ENCODE measurements at places on chromosomes 7 and 10.

GRCh38 chr10:132699411-132700155 is 86.4 kb downstream of the NKX6-2 start:
- no peaks in the 10 kb centered on the region for H3K4me1 ChIP-seq
- DNase-seq, result no peak
- peaks cover 5% of the 10 kb centered on the region for H3K36me3 ChIP-seq
- no peak overlapping the region for H3K4me3 ChIP-seq

GRCh38 chr7:51219261-51219988 is 97.2 kb downstream of the COBL start:
- no peak overlapping the region for H3K4me3 ChIP-seq
- H3K36me3 ChIP-seq, result peaks cover 3% of the 10 kb centered on the region
- H3K27me3 ChIP-seq, result no peaks in the 10 kb centered on the region

- H3K4me1 ChIP-seq, result no peaks in the 10 kb centered on the region
- H3K4me3 ChIP-seq, result no peak overlapping the region
- no peak for DNase-seq
- H3K27ac ChIP-seq, result no peak overlapping the region
- H3K36me3 ChIP-seq, result no peaks in the 10 kb centered on the region
- H3K27me3 ChIP-seq, result no peaks in the 10 kb centered on the region
Observed at GRCh38 chr7:91041901-91042484, 222.2 kb upstream of the FZD1 start.

DNA sequence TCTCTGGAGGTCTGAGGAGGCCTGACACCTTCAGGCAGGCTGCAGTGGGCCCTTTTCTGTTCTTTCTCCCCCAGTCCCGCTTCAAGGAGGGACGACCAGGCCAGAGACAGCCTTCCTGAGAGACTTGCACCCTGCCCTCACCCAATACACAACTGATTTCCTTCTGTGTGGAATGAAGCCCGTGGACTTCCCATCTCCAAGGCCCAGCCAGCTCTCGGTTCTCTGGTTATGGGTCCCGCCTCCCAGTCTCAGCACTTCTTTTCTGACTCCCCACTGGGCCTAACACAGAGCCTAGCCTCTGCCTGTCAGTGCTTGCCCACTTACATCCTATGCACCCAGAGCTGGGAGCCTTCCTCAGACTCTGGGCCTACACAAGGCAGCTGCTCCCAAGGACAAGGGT is 24.1 kb upstream of the ADCYAP1R1 start:
- peaks cover 2% of the 10 kb centered on the region for H3K27me3 ChIP-seq
- no peaks in the 10 kb centered on the region for H3K4me1 ChIP-seq
- H3K4me3 ChIP-seq, result no peak overlapping the region
- no peak overlapping the region for H3K27ac ChIP-seq
- H3K36me3 ChIP-seq, result no peaks in the 10 kb centered on the region
- no peak for DNase-seq

DNA sequence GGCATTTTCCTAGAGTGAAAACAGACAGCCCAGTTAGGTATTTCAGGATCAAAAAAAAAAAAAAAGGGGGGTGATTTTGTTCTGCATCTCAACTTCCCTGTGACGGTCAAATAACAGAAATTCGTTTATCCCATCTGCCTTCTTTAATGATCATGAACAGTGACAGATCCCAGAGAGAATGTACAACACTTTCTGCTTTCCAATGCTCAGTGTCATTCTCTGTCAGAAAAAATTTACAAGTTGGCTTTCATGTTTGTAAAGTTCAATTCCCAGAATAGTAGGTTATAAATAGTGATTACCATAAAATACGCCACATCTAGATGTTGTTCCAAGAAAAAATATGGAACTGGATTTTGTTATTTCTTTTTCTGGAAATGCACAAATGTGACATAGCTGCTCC is 1013.2 kb upstream of the PHF14 start:
- H3K36me3 ChIP-seq, result no peaks in the 10 kb centered on the region
- no peaks in the 10 kb centered on the region for H3K4me1 ChIP-seq
- no peaks in the 10 kb centered on the region for H3K27me3 ChIP-seq
- no peak for DNase-seq
- H3K27ac ChIP-seq, result no peak overlapping the region
- H3K4me3 ChIP-seq, result no peak overlapping the region

DNA sequence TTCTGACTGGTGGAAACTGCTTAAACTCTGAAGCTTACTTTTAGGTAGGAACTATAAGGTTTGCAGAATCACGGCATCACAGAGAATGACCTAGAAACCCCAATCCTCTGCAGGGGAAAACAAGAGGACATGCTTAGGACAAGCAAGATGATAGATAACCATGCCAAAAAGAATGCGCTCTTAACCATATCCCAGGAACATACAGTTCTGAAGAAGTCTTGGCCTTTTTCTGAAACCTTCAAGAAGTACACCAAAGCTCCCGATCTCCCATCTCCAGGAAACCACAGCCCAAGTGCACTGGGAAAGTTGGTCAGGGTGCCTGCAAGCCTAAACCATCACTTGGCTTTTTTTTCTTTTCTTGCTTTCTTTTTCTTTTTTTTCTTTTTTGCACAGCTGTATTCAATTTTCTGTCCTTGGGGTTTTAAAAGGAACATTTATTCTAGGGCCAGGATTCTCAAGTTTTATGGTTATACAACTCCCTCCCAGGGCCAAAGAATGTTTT is 12.2 kb upstream of the SVIL start:
- H3K4me3 ChIP-seq, result no peak overlapping the region
- H3K27ac ChIP-seq, result no peak overlapping the region
- H3K27me3 ChIP-seq, result no peaks in the 10 kb centered on the region
- peaks cover 38% of the 10 kb centered on the region for H3K4me1 ChIP-seq

GRCh38 chr10:7255517-7255916 is 155.3 kb downstream of the SFMBT2 start:
- H3K4me3 ChIP-seq, result no peak overlapping the region
- H3K27me3 ChIP-seq, result no peaks in the 10 kb centered on the region
- H3K36me3 ChIP-seq, result no peaks in the 10 kb centered on the region

DNA sequence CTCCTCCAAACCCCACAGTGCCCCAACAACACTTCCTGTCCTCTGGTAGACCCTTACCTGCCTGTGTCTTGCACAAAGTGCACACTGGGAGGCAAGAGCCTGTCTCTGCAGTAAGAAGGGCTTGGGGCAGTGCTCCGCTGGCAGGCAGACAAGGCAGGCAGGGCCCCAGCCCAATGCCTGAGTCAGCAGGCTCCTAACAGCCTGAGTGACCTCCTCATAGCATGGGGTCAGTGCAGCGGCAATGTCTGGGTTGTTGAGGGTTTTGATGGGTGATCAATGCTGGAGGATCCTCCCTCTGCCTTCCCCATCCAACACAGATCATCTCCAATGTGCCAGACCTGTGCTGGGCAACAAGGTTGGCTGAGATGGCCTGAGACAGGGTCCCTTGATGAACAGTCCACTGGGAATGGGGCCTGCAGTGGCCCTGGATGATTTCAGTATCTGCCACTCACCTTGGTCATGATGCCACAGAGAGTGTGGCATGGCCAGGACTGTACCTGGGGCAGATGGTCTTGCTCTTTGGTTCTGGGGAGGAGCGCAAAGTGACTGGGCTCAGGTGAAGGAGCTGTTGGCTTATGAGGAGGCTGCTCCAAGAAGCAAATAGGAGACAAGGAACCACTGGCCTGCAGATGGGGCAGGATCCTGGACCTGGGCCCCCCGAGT is 55.6 kb upstream of the CAMK2B start:
- no peaks in the 10 kb centered on the region for H3K27me3 ChIP-seq
- DNase-seq, result no peak
- no peak overlapping the region for H3K4me3 ChIP-seq
- no peak overlapping the region for H3K27ac ChIP-seq
- H3K4me1 ChIP-seq, result peaks cover 22% of the 10 kb centered on the region

DNA sequence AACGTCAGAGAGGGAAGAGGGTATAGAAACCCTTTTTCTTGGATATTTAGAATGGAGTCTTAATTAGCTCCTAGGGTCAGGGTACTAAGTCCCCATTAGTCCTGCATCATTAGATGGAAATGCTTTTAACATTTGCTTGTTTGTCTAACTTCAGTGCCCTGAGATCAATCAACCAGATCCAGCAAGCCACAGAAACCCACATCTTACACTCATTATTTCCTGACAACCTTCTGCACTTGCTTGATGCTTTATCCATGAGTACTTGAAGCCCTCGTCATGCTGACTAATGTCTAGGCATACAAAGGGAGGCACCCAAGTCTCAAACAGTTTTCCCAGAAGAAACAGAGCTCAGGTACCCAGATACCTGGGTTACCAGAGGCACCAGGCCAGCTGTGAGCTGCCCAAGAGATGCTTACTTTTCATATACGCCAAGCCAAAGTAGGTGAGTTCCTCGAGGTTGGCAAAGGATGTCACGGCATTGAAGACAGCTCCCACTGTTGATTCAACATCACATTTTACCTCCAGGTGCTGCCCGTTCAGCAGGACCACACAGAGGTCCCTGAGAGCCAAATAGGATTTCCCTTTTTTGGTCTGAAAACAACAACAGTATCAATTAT is 42.7 kb downstream of the FRMPD2 start:
- no peaks in the 10 kb centered on the region for H3K4me1 ChIP-seq
- DNase-seq, result no peak
- H3K27me3 ChIP-seq, result no peaks in the 10 kb centered on the region

DNA sequence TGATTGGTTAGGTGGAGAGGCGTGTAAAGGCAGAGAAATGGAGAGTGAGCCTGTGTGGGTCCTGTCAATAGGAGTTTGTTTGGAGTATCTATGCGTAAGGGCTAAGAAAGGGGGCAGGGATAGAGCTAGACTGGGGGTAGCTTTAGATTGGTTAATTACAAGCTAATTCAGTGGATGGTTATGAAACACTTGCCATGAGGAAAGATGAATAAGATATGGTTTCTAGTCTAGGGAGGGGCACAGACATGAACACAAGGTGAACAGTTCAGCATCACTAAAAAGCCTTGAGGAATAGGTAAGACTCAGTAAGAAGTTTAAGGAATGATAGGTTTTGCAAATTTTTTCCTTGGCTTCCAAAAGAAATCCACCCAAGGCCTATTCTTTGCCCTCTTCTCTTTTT is 50.6 kb downstream of the PLPP4 start:
- DNase-seq, result no peak
- no peaks in the 10 kb centered on the region for H3K4me1 ChIP-seq
- no peaks in the 10 kb centered on the region for H3K27me3 ChIP-seq
- H3K4me3 ChIP-seq, result no peak overlapping the region
- no peaks in the 10 kb centered on the region for H3K36me3 ChIP-seq
- H3K27ac ChIP-seq, result no peak overlapping the region

GRCh38 chr7:32472015-32472414 is 18.2 kb downstream of the LSM5 start:
- H3K27me3 ChIP-seq, result no peaks in the 10 kb centered on the region
- no peak overlapping the region for H3K4me3 ChIP-seq
- no peak overlapping the region for H3K27ac ChIP-seq
- H3K36me3 ChIP-seq, result no peaks in the 10 kb centered on the region

DNA sequence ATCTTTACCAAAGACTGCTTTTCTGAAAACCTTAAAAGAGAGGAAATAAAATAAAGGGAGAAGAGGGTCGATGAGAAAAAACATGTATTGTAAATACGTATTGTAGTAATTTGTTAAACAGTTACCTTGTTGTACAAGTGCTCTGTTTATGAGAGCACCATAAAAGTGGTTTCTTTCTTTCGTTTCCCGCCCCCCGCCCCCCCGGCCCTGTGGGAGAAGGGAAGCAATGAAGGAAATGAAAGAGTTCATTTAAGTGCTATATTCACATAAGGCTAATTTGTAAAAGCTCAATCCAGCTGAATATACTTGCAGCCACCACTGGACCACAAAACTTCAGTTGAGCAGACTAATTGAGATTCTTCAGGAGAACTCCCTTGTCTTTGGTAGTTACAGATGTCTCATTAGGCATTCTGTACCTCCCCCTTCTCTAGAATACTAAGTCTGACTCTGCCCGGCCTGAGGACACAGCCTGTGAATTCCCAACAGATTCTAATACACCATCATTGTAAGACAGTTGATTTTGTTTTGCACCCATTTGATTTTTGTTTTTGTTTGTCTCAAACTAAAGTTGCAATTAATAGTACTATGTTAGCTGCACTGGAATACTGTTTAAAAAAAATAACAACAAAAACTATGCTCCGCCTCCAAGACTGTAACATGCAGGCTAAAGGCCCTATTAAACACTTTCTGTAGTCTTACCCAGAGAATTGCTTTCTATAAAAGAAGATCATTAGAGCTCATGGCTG is 124.9 kb downstream of the ARHGAP12 start:
- H3K4me1 ChIP-seq, result no peaks in the 10 kb centered on the region
- no peaks in the 10 kb centered on the region for H3K27me3 ChIP-seq
- H3K4me3 ChIP-seq, result no peak overlapping the region
- no peak overlapping the region for H3K27ac ChIP-seq
- no peak for DNase-seq
- H3K36me3 ChIP-seq, result peaks cover 24% of the 10 kb centered on the region

GRCh38 chr10:121558238-121558637 is 40.0 kb downstream of the FGFR2 start:
- H3K4me3 ChIP-seq, result no peak overlapping the region
- no peaks in the 10 kb centered on the region for H3K36me3 ChIP-seq
- peaks cover 24% of the 10 kb centered on the region for H3K4me1 ChIP-seq
- H3K27ac ChIP-seq, result no peak overlapping the region

DNA sequence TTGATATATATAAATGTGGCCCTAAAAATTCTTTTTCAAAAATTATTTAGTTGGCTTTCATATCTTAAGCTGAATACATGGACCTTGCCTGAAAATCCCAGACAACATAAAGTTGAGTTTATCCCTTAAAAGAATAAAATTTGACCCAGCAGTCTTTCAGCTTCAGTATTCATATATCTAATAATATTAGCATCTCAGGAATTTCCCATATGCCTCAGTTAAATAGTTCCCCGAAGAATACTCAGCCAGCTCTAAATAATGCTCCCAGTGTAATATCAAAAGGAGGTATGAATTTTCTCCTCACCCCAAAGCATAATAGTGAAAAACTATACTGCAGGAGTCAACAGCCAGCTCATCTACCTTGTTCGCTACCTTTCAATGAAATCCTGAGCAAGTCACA is 145.9 kb downstream of the CTNNA3 start:
- H3K27ac ChIP-seq, result no peak overlapping the region
- no peaks in the 10 kb centered on the region for H3K27me3 ChIP-seq
- H3K4me1 ChIP-seq, result no peaks in the 10 kb centered on the region
- no peaks in the 10 kb centered on the region for H3K36me3 ChIP-seq

DNA sequence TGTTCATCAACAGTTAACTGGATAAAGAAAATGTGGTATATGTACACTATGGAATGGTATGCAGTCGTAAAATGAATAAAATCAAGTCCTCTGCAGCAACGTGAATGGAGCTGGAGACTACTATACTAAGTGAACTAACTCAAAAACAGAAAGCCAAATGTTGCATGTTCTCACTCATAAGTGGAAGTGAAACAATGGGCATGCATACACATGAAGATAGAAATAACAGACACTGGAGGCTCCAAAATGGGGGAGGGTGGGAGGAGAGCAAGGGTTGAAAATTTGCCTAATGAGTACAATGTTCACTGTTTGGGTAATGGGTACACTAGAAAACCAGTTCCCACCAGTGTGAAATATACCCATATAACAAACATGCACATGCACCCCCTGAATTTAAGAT is 179.5 kb downstream of the ZWINT start:
- H3K27ac ChIP-seq, result no peak overlapping the region
- H3K27me3 ChIP-seq, result no peaks in the 10 kb centered on the region

- peaks cover 25% of the 10 kb centered on the region for H3K4me1 ChIP-seq
- no peak overlapping the region for H3K27ac ChIP-seq
- no peaks in the 10 kb centered on the region for H3K27me3 ChIP-seq
- no peaks in the 10 kb centered on the region for H3K36me3 ChIP-seq
- no peak for DNase-seq
Observed at GRCh38 chr7:129493555-129493954, 8.8 kb upstream of the SMKR1 start.

- H3K27ac ChIP-seq, result no peak overlapping the region
- DNase-seq, result no peak
- no peaks in the 10 kb centered on the region for H3K4me1 ChIP-seq
- no peaks in the 10 kb centered on the region for H3K36me3 ChIP-seq
Observed at GRCh38 chr10:93186653-93187052, 113.0 kb downstream of the CYP26A1 start.
